ENCODE measurements at places on chromosomes 16 and 17.

DNA sequence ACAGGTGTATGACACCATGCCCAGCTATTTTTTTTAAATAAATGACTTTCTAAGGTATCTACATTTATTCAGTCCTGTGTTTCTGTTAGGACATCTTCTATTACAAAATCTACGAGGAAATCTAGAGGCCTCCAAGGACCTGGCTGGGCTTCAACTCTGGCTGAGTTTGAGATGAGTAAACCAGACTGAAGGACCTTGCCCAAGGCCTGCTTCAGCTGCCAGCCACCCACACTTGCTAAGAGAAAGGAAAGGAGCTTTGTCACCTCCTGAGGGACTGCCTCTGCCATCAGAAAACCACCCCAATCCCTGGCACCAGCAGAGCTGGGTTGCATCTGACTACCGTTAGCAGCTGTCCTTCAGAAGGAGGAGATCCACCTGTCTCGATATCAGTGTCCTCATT, 1.3 kb upstream of the MYO1D start:
- peak; percentile 41 for DNase-seq

DNA sequence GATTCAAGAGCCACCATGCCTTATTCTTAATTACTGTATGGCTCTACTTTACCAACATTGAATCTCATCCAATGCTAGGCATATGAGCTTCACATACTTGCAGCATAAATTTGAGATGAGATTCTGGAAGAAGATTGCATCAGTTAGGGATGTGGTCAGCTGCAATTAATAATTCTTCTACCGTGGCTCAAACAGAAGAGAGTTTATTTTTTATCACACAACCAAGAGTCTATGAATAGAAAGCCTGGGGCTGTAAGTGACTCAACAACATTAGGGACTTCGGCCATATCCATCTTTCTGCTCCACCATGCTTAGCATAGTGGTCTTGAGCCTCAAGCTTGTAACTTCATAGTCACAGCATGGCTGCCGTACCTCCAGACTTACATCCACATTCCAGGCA, 179.4 kb upstream of the IRX6 start:
- peak; percentile 27 for DNase-seq

DNA sequence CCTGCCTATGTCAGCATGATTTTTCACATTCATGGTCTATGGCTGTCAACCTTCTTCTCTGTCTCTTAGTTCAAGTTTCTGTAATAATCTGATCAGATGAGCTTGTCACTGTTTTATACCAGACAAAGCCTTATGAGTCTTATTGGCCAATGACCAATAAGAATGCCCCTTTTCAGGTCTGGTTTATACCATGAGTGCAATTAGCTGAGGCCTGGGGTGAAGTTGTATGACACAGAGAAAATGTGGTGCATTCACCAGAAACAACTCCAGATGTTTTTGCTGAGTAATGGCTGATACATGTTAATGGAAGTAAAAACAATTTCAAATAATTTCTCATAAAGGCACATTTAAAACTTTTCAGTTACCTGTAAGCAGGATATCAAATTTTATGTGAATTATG, 218.6 kb upstream of the CDH8 start:
- peak; percentile 66 for DNase-seq

- DNase-seq = no peak
These were observed 1.5 kb downstream of the PLA2G15 start for GRCh38 chr16:68246666-68247065.

DNA sequence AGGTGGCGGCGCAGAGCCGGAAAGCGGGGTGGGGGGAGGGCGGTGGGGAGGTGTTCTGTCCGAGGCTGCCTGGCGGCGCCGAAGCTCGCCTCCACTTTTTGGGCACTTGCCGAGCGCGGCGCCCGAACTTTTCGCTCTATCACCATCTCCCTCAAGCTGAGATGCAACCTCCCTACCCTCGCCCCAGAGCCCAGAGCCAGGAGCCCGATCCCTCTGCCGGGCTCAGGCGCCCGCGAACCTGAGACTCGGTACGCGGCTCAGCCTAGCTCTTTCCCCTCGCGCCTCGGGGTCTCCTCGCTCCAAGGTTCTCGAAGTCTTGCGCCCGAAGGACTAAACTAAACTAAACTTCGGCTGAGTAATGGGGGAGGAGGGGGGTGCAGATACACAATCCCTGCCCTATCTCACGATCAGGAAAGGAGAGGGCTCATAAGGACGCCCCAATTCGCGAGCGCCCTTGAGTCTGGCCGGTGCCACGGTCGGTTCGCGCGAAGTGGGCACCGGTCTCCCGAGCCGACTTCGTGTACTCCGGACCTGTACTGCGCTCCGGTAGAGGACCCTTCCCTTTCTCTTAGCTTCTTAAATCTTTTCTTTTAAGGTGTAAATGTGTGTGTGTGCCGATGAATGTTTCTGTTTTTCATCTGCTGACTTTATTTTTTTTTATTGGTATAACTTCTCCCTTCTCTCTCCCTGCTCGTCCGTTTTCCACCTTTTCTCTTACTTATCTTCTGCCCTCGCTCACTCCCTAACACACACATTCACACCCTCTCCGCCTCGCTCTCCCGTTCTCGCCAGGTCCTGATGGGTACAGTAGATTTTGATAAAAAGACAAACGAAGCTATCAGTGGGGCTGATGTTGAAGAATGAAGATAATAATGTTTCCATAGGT, 1.9 kb upstream of the SALL1 start:
- peak; percentile 53 for DNase-seq

- peak; percentile 80 for DNase-seq
These were observed 81.2 kb downstream of the USP22 start for GRCh38 chr17:20961586-20961985.

DNA sequence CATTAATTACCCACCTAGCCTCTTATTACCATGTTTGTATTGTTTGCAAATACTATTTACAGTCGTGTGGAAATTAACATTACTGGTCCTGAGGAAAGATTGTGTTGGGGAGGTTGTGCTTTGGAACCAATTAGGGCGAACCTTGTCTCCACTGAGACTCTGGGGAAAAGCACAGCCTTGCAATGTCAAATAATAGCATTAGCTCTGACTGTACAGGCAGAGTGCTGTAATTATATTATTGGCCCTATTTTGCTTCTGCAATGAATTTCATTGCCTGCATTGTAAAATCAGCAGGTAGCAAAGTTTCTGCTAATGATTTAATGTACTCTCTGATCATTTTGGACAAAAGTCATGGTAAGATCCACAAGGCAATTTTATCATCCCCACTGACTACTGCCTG, 97.0 kb downstream of the WWOX start:
- DNase-seq = no peak

DNA sequence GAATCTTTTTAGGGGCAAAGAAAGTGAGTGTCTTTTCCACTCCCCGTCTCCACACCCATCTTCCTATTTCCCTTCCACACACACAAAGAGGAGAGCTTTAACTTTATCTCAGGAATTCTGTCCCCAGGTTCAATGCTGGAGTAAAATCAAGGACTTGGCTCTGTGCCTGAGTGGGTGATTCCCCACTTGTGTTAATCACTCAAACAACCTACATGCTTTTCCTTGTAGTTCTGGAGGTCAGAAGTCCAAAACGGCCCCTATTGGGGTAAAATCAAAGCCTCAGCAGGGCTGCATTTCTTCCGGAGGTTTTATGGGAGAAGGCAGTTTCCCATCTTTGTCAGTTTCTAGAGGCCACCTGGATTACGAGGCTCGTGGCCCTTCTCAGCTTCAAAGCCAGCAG, 422.3 kb upstream of the RBFOX1 start:
- no peak for DNase-seq

GRCh38 chr17:56796536-56796935, 37.2 kb downstream of the C17orf67 start:
- no peak for DNase-seq

DNA sequence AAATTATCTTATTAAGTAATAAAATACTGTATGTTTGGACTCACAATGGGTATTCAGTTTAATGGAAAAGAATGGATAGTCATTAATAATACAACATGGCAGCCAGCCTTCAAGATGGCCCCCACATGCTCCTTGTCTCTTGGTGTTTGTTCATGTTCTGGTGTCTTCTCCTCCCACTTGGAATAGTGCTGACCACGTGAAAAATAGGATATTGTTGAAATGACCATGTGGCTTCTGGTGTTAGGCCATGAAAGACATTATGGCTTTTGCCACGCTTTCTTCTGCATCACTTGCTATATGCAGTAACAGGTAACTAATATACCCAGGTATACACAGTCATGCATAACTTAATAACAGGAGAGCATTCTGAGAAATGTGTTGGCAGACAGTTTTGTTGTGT, 341.0 kb downstream of the KCNJ2 start:
- DNase-seq = no peak

- no peak for DNase-seq
These were observed 34.4 kb downstream of the GDPD1 start for GRCh38 chr17:59254742-59255141.

- no peak for DNase-seq
These were observed 10.7 kb upstream of the PIPOX start for GRCh38 chr17:29032013-29032856.

DNA sequence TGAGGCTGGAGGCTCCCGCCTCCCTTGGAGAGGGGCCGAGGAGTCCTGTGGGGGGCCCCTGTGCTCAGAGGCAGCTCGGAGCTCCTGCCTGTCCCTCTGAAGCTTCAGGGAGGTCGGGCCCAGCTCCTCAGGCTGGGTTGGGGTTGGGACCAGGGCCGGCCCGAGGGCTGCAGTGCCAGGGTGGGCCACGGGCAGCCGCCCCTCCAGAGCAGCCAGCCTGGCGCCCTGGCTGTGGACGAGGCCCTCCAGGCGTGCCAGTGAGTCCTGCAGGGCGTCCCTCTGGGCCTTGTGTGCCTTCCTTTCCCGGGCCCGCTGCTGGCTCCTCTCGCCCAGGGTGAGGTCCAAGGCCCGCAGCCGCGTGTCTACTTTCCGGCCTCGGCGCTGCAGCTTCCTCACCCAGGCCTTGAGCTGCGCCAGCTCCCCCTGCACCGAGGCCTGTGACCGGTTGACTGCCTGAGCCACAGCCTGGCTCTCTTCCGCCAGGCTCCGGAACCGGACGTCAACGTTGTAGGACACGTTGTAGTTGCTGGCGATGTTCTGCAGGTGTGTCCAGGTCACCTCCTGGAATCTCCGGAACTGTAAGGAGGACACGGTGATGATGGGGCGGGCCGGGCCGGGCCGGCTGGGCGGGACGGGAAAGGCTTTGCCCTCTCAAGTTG, 1.2 kb downstream of the PTX4 start:
- no peak for DNase-seq

GRCh38 chr17:19303367-19303776, 59.2 kb downstream of the B9D1 start:
- DNase-seq = no peak

DNA sequence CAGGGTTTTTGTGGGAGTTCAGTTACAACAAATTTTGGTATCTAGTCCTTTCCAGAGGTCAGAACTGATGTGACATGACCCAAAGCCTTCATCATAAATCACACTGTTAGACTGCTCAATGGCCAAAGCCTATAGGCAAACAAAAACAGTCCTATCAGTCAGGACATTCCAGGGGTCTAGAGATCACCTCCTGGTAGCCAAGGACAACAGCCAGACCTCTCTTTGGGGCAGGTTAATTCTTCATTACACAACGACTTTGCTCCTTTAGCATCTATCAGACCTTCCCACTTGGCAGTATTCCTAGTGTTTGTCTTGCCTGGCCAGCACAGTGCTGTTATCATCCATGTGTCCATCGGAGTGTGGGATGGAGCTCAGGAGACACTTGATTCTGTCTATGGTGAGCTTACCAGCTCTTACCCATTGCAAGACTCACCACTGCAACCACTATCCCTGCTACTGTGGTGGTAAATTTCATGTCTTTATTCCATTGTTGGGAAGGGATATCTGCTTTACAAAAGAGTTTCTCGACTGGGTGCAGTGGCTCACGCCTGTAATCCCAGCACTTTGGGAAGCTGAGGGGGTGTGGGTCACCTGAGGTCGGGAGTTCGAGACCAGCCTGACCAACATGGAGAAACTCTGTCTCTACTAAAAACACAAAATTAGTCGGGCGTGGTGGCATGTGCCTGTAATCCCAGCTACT, 95.5 kb upstream of the DHX40 start:
- no peak for DNase-seq

- no peak for DNase-seq
These were observed 52.8 kb downstream of the NDEL1 start for GRCh38 chr17:8488491-8488890.

DNA sequence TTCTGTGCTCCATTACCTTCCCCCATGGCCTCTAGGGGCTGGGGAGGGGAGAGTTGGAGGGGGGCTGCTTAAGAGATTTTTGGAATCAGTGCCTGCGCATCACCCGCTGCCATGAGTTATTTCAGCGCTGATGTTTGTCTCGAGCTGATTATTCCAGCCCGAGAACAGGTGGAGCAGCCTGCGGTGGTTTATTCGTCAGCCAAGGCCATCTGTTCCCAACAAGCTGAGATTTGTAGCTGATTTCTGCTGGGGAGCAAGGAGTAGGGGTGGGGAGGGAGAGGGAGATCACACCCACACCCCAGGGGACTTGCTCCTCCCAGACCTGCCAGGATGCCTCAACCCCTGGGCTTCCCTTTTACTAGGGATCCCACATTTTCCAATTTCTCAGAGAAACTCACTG, 23.1 kb downstream of the PIPOX start:
- DNase-seq = no peak

- no peak for DNase-seq
These were observed 1.1 kb upstream of the TRPV3 start for GRCh38 chr17:3558603-3559269.

GRCh38 chr16:76583466-76583865, 306.3 kb downstream of the CNTNAP4 start:
- peak; percentile 28 for DNase-seq

- peak; percentile 72 for DNase-seq
These were observed 16.9 kb upstream of the SP2 start for GRCh38 chr17:47879028-47879585.

GRCh38 chr17:67491681-67492024, 114.6 kb downstream of the PITPNC1 start:
- no peak for DNase-seq

DNA sequence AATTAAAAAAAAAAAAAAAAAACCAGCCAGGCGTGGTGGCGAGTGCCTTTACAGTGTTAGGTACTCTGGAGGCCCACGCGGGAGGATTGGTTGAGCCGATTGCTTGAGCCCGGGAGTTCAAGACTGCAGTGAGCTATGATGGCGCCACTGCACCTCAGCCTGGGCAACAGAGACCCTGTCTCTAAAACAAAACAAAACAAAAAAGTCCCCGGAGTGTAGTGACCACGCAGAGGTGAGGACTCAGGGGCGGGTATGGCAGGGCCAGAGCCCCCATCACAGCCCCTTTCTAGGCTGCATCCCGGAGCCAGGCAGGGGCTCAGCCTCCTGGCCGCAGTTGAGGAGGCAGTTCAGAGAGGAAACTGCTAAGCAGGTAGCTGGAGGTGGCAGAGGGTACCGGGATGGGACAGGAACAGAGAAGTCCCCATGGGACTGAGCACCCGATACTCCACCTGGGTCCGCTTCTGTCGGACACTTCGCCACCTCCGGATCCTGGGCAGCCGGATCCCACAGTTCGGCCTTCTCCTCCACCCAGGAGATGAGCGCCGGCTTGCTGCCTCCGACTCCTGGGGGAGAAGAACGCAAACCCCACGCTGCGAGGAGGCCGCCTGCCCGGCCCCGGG, 800 bp downstream of the ZNF747 start:
- no peak for DNase-seq

- DNase-seq = no peak
These were observed 43.0 kb downstream of the MYO18A start for GRCh38 chr17:29136998-29137730.
